ENCODE measurements at places on chromosomes 3 and 15.

DNA sequence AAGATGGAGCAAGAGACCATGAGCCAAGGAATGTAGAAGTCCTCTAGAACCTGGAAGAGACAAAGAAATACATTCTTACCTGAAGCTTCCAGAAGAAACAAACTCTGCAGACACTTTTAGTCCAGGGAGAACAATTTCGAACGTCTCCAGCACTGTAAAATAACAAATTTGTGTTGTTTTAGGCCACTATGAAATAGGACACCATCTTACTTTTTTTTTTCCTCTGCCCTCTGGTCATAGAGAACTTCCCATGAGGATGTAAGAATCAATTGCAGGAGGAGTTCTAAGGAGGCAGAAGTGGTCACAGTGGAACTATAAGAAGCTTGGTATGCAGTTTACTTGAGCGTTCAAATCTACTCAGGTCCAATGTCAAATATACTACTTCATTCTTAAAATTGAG, 1295.9 kb downstream of the ZPLD1 start:
- DNase-seq = no peak

GRCh38 chr3:50587806-50588758, 18.8 kb downstream of the HEMK1 start:
- no peak for DNase-seq

- DNase-seq = no peak
Measured at GRCh38 chr3:40042752-40043443, 233.5 kb downstream of the MYRIP start.

DNA sequence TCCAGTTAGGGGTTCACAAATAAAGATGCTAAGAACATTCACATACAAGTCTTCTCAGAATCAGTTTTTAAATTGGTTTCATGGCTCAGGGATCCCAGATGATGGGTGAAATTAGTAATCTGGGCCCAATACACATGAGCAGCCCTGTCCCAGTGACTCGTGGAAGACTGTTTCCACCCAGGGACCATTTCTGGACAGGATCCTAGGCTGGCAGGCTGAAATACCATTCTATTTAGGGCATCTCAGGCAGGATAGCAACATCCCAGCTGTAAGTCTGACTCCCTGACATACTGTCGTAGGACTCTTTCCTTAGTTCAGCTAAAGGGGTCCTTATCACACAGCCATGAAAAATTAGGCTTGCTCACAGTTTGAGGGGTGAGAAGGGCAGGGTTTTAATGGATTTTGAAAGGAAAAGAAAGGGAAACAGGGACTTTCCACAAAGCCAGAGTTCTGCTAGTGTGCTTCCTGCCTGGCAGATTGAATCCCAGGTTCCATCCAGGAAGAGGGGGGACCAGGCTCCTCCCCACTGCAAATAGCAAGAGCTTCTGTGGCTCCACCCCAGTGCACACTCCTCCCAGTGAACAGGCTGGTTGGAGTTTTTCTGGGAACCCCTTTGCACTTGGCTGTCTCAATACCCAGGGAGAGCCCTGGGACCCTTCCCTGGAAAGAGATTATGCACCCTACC, 41.3 kb upstream of the LYZL4 start:
- no peak for DNase-seq

DNA sequence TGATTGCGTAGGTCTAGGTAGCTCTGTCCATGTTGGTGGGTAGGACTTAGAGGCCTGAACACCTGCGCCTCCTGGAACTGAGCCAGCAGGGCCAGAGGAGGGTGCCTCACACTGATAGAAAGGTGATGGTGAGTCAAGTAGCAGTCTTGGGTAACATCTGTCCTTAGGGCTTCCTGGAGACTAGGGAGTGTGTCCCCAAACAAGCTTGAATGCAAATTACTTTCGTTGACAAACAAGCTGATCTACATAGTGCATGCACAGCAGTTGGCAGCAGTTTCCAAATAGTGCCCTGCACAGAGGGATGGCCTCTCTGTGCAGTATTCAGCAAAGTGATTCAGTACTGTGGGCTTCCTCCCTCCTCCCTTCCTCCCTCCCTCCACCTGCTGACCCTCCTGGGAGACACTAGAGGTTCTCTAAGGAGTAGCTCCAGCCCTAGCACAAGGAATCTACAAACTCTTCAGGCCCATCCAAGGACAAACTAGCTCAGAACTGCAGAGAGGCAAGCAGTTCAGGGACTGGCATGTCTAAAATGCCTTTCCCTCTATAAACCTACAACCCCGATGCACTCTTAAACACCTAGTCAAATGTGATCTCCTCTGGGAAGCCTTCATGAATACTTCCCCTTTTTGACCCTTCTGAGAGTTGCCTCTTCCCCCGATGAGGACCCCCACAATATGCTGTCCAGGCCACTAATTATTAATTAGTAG, 61.0 kb downstream of the TLE3 start:
- no peak for DNase-seq

- DNase-seq = no peak
Measured at GRCh38 chr3:46923559-46924350, 46.2 kb downstream of the PTH1R start.

DNA sequence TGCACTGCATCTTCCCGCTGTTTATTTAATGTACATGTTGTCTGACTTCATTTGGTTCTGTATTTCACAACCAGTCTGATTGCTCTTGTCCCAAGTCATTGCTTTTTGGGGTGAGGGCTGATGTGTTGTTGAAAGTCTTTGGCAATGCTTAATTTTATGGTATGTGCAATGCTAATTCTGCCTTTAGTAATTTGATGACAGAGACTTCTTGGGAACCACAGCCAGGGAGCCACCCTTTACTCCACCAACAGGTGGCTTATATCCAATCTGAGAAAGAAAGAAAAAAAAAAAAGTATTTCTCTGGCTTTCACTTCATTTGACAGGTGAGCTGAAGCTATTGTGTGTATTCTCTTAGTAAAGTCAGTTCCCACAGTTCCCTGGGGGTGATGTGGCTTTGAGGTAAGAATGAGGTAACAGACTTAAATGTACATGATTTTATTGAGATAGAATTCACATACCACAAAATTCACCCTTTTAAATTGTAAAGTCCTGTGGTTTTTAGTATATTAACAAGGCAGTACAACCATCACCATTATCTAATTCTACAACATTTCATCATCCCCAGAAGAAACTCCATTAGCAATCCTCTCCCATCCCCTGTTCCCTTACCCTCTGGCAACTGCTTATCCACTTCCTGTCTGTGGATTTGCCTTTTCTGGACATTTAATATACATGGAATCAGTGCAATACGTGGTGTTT, 97.3 kb downstream of the SLCO3A1 start:
- no peak for DNase-seq

GRCh38 chr15:44186705-44187104, 8.4 kb downstream of the FRMD5 start:
- DNase-seq = no peak

GRCh38 chr3:58560771-58561311, 16.4 kb downstream of the FAM107A start:
- DNase-seq = no peak

GRCh38 chr15:94206463-94207167, 24.7 kb upstream of the MCTP2 start:
- peak; percentile 32 for DNase-seq

DNA sequence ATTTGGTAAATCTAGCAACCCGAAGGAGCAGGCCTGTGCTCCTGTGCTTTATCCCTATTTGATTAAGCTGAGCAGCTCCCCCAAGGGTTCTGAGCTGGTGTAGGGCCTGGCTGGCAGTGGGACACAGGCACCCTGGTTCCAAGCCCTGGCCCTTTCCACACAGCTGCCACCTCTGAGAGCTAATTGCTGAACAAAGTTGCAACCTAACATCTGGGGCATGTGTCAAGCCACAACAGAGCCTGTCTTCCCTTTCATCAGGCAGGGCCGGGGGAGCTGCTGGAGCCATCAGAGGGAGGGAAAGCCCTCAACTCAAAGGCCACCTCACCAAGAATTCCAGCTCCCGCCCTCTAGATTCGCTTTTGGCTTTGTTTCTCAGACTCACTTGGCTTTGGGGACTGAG, 17.1 kb upstream of the MRPS22 start:
- no peak for DNase-seq

- DNase-seq = no peak
Measured at GRCh38 chr3:17686613-17687012, 55.8 kb downstream of the TBC1D5 start.

GRCh38 chr15:40436116-40436891, 4.4 kb upstream of the BAHD1 start:
- no peak for DNase-seq

DNA sequence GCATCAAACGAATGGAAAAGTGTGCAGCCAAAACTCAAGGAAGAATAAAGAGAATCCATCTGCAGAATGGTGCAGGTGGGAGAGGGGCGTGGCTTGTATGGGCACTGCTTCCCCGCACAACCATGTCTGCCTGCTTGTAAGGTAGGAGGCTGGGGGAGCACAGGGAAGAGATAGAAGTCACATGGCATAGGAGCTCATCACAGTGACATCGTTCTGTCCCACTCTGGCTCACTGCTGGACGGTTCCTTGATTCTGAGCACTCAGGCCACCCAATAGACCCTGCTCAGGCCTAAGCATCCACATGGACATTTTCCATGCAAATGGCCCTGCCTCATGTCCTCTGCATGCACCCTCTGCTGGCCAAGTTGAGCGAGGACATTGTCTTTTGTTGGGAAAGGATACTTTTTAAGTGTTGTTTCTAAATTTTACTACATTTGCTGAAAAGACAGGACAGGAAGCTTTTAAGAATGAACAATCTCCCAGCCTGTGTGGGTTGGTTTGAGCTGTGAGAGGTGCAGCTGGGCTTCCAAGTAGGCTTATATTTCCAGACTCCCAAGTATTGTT, 3.1 kb downstream of the MYLK start:
- DNase-seq = no peak

DNA sequence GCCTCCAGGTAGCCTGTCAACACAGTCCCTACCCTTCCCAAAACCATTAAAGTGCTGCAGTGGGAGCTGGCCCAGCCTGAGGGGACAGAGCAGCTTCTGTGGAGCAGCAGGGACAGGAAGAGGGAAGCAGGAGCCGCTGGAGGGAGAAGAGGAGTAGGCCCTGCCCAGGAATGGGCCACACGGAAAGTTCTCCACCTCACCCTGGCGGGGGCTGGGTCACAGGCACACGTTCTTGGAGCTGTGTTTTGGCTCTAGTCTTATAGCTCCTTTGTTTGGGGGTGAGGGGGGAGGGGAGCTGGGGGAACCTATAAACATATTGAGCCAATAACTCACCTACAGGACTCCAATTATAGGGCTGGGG, 508.6 kb downstream of the SHQ1 start:
- DNase-seq = peak; percentile 43

GRCh38 chr15:28907338-28907960, 21.7 kb downstream of the APBA2 start:
- DNase-seq = no peak

- DNase-seq = no peak
Measured at GRCh38 chr3:190432216-190432615, 17.5 kb downstream of the TMEM207 start.

- no peak for DNase-seq
Measured at GRCh38 chr3:105274958-105275357, 91.8 kb upstream of the ALCAM start.

- no peak for DNase-seq
Measured at GRCh38 chr3:151709847-151710246, 23.9 kb upstream of the AADACL2 start.

Measured in femur (tissue), 1 donor.